ENCODE measurements at places on chromosomes 6 and 20. TPM values are rescaled to one million over a fixed set of nuclear protein-coding genes. Genes with fewer than 3 reads are reported as not detected.
A peak's percentile ranks its signal among the peaks of the same experiment; 100 is the strongest.

DNA sequence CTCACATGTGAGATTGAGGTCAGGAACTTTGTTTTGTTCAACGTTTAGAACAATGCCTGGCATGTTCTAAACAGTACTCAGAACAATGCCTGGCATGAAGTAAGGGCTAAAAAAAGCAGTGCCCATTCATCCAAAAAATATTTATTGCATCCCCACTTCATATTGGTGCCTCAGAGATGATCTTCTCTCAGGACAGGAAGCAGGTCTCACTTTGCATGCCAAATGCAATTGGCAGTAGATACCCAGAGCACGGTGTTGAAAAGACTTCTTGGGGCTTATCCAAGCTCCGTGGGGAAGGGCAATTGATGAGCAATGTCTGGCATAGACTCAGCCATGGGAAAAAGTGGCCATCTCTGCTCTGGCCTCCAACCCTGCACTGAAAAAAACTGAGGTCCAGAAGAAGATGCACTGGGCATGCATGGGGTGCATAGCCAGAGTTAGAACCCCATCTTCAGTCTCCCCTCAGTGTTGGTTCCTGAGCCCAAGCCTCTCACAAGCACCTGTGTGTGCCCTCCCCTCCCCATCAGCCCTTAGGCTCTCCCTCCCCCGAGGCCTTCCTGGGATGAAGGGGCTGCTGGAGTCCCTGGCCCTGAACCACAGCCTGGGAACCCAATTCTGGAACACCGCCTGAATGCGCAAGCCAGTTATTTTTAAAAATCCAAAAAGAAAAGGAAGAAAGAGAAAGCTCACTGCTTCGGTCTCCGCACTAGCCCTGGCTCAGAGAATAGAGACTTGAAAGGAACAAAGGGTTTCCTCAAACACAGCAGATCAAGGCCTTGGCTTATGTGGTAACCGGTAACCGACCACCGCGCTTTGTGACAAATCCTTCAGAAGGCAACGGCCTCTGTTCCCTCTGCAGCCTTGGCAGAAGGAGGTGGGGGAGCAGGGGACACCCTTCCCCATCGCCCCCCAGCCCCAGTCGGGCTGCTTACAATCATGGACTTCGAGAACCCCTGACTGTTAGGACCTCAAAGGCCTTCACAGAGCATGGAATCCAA, 78.5 kb upstream of the SIRPA start:
- no peak for DNase-seq

GRCh38 chr6:152984513-152984872, 1.7 kb upstream of the FBXO5 start:
- DNase-seq = no peak

GRCh38 chr6:40960742-40961430, 78.1 kb downstream of the UNC5CL start:
- no peak for DNase-seq

DNA sequence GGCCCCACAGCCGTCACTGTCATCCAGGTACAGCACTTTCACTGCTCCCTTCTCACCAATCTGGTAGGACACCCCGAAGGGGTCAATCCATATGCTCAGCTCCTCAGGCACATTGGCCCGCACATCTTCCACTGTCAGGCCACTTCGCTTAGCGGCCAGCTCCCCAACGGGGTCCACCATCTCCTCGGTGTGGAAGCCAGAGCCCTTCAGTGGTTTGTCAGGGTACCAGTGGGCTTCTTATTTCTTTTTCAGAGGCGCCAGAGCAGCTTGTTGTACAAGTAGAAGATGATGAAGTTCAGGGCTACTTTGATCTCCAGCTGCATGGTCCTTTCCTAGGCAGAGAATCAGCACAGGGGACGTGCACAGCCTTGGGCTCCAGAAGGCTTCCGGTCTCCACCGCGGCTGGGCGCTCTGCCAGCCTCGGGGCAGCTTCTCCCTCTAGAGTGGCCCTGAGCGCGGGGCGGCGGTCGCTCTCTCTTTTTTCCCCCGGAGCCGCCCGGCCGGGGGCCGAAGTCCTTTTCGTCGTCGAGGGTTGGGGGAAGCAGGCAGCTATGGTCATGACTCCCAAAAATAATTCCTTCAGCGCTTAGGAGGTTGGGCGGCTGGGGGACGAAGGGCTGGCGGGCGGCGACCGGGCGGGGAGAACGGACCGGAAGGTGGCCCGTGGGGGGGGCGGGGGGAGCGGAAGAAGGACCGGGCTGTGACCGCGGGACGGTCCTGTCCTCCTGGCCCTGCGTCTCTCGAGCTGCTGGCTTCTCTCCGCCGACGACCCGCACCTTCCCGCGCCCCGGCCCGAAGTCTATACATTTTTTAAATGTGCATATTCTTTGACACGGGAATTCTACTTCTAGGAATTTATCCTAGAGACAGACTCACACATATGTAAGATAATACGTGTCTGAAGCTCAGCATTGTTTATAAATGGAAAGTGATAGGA, 6.5 kb upstream of the ZSCAN9 start:
- DNase-seq = peak; percentile 75

- DNase-seq = peak; percentile 91
Observed at GRCh38 chr6:44667226-44667625, 279.7 kb downstream of the CDC5L start.

GRCh38 chr6:37182736-37183590, 13.0 kb downstream of the PIM1 start:
- DNase-seq = no peak

DNA sequence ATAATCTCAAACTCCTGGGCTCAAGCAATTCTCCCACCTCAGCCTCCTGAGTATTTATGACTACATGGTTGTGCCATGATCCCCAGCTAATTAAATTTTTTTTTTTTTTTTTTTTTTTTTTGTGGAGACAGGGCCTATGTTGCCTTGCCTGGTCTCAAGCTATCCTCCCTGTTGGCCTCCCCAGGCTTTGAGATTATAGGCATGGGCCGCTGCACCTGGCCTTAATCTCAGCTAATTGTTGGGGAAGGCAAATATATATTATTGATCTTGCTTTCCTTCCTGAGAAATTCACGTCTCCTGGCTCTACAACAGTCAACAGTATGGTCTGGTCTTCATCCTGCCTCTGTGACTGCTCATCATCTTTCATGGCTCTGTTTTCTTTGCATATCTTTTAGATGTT, 20.1 kb downstream of the PCMT1 start:
- no peak for DNase-seq

- no peak for DNase-seq
Observed at GRCh38 chr6:20271818-20272217, 59.5 kb upstream of the MBOAT1 start.

OR2B6 gene
- 0.32 TPM for total RNA-seq

Measured in A673 (cell line).